Prostate gland (tissue), 2 donors: ENCODE measurements at places on chromosomes 12 and 14. TPM values are rescaled to one million over a fixed set of nuclear protein-coding genes. Genes with fewer than 3 reads are reported as not detected.
A peak's percentile ranks its signal among the peaks of the same experiment; 100 is the strongest.

The TCL1B gene
- total RNA-seq, result 1.4 TPM

The CKB gene
- total RNA-seq, result 1,199 TPM

The CACNA1C gene
- total RNA-seq, result 18.2 TPM

GRCh38 chr14:102727336-102728095 is 49.7 kb upstream of the TRAF3 start:
- H3K4me1 ChIP-seq, result peaks cover 8% of the 10 kb centered on the region
- no peak for DNase-seq
- H3K27me3 ChIP-seq, result no peaks in the 10 kb centered on the region
- H3K4me3 ChIP-seq, result no peak overlapping the region

GRCh38 chr12:93358821-93359220 is 18.9 kb upstream of the NUDT4 start:
- H3K36me3 ChIP-seq, result no peaks in the 10 kb centered on the region
- DNase-seq, result no peak
- no peak overlapping the region for H3K27ac ChIP-seq
- no peaks in the 10 kb centered on the region for H3K27me3 ChIP-seq

DNA sequence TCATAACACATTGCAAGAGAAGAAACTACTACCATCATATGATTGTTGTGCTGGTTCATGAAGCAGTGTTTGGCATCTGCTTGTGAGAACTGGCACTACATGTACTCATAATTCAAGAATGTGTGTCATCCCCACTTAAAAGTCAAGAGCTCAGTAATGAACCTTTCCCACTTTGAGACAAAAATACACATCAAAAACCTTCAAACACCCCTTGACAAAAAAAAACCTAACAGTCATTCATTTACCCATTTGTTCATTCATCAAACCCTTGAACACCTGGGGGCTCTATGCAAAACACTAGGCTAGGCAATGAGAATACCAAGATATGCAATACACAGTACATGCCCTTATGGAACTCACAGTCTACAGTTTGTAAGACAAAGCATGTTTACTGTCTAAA is 40.0 kb downstream of the KIF21A start:
- H3K27ac ChIP-seq, result no peak overlapping the region
- H3K27me3 ChIP-seq, result no peaks in the 10 kb centered on the region
- no peaks in the 10 kb centered on the region for H3K4me1 ChIP-seq
- H3K4me3 ChIP-seq, result no peak overlapping the region
- DNase-seq, result no peak
- no peaks in the 10 kb centered on the region for H3K36me3 ChIP-seq

GRCh38 chr14:90747909-90748308 is 68.3 kb downstream of the TTC7B start:
- H3K4me1 ChIP-seq, result no peaks in the 10 kb centered on the region
- H3K36me3 ChIP-seq, result no peaks in the 10 kb centered on the region
- DNase-seq, result no peak
- H3K27ac ChIP-seq, result no peak overlapping the region
- no peaks in the 10 kb centered on the region for H3K27me3 ChIP-seq

GRCh38 chr12:111408686-111409402 is 3.1 kb downstream of the SH2B3 start:
- H3K27ac ChIP-seq, result no peak overlapping the region
- no peak for DNase-seq
- no peaks in the 10 kb centered on the region for H3K36me3 ChIP-seq
- no peak overlapping the region for H3K4me3 ChIP-seq
- peaks cover 5% of the 10 kb centered on the region for H3K4me1 ChIP-seq

GRCh38 chr12:52156757-52157565 is 34.9 kb downstream of the KRT80 start:
- H3K27me3 ChIP-seq, result no peaks in the 10 kb centered on the region
- H3K4me1 ChIP-seq, result no peaks in the 10 kb centered on the region
- no peak overlapping the region for H3K4me3 ChIP-seq
- H3K36me3 ChIP-seq, result no peaks in the 10 kb centered on the region

DNA sequence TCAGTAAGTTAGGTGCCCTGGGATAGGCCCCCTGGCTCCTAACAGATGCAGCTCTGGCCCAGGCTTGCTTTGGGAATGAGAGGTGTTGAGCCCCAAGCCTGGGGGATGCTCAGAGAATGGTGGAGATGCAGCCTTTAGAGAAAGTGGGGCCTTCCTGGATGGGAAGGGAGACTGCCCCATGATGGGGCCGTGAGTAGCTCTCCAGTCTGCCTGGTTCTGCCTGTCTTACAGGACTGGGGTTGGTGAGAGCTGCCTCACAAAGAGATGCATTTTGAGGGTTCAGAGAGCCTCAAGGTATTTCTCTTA is 523 bp upstream of the VRTN start:
- no peaks in the 10 kb centered on the region for H3K36me3 ChIP-seq
- H3K27ac ChIP-seq, result no peak overlapping the region
- no peaks in the 10 kb centered on the region for H3K27me3 ChIP-seq
- no peaks in the 10 kb centered on the region for H3K4me1 ChIP-seq
- no peak overlapping the region for H3K4me3 ChIP-seq

DNA sequence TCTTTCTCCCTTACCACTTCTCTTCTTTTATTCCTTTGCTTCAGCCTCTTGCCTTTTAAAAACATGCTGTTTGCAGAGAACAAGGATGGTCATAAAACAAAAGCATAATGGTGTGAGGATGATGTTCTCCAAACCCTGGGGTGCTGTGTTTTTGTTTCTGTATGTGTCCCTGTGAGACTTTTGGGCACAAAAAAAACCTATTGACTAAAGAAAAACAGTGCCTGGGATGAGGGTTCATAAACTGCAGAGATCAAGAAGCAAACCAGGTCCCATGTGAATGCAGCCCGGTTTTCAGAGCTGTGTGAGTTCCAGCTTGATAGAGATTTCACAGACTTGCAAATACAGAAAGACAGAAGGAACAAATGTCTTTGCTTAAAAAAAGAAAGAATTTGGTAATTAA is 148.6 kb upstream of the CPSF6 start:
- no peak overlapping the region for H3K4me3 ChIP-seq
- DNase-seq, result no peak
- H3K36me3 ChIP-seq, result no peaks in the 10 kb centered on the region
- H3K27me3 ChIP-seq, result no peaks in the 10 kb centered on the region
- no peak overlapping the region for H3K27ac ChIP-seq

GRCh38 chr12:111034886-111035577 is 114.7 kb upstream of the MYL2 start:
- peak overlapping the region; percentile 61 for H3K4me3 ChIP-seq
- H3K27ac ChIP-seq, result peak overlapping the region; percentile 90
- DNase-seq, result no peak
- H3K36me3 ChIP-seq, result no peaks in the 10 kb centered on the region

DNA sequence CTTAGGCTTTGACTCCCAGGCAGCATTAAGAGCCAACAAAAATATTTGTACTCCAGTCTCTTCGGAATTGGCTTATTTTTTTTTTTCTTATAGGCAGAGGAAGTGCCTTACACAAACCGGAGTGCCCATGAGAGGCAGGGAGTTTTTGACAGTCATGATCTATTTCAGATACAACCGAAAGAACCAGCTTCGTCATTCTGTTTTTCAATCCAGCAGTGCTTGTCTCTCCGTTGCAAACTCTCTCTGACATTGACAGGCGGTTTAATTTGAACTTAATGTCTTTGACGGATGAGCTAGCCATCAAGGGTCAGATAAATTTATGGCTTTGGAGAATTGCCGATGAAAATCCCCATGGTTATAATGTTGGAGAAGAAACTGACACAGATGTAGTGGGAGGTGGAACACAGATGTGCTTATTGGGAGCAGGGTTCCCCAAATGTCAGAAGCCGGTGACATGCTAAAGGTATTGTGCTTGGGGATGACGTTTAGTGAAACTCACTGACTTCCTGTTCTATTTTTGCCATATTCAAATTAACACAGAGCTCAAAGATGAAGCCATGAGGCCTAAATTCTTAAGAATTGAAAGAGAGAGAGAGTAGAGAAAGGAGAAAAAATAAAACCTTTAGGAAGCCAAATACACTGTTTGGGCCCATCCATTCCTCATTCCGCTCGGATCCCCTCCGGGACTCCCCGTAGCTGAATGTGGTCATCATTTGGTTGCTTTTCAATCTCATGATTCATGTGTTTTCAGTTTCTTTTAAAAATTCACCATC is 59.7 kb downstream of the PLXNC1 start:
- DNase-seq, result no peak
- no peaks in the 10 kb centered on the region for H3K27me3 ChIP-seq
- no peaks in the 10 kb centered on the region for H3K36me3 ChIP-seq
- no peaks in the 10 kb centered on the region for H3K4me1 ChIP-seq
- H3K4me3 ChIP-seq, result no peak overlapping the region
